ENCODE measurements at places on chromosomes 12 and 14. TPM values are rescaled to one million over a fixed set of nuclear protein-coding genes. Genes with fewer than 3 reads are reported as not detected.

Gene LMNTD1
- not detected for total RNA-seq

Gene CLEC12A
- not detected for total RNA-seq

Gene CCDC175
- not detected for total RNA-seq

Gene NXPH4
- total RNA-seq = not detected

Gene PPP1R36
- not detected for total RNA-seq

Gene R3HDM2
- total RNA-seq = 124 TPM

Gene CLBA1
- total RNA-seq = 1.3 TPM

Gene TTC7B
- total RNA-seq = 1.5 TPM

Gene PROX2
- not detected for total RNA-seq

Gene KCNH3
- total RNA-seq = 2.4 TPM
